ENCODE measurements at places on chromosomes 7 and 10.

DNA sequence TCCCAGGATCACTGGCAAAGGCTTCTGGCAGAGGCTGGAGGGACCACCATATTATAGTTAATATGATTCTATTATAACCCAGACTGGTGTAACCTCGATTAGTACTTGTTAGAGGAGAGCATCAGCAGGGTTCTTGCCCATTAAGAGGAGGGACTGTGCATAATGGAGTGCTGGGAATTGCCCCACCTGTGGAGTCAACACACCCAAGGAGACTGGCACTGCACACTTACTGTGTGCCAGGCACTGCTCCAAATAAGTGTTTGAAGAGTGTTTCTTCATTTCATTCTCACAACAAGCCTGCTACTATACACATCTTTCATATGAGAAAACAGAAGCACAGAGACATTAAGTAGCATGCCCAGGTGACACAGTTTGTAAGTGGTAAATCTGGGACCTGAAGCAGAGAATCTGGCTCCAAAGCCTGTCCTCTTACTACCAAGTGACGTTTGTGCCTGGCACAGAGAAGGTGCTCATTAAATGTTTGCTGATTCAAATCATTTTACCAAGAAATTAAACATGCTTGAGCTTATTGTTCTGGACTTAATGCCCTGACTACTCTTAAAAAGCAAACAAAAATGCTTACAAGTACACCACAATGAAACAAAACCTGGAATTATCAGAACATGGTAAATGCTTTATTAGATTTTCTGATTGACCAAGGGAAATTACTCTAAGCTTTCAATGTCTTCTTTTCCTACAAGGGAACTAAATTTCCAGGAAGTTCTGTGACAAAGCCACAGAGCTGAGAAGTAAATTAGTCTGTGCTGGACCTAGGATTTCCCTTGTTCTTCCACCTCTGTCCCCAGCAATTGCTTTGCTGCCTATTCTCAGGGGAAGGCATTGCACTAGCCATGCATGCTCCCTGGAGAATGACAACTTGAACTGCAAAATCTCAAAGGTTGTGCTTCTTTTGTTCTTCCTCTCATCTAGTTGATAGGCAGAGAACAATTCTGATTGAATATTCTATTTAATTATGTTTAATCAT lies 809 bp downstream of the SLC13A1 start:
- DNase-seq, result no peak

DNA sequence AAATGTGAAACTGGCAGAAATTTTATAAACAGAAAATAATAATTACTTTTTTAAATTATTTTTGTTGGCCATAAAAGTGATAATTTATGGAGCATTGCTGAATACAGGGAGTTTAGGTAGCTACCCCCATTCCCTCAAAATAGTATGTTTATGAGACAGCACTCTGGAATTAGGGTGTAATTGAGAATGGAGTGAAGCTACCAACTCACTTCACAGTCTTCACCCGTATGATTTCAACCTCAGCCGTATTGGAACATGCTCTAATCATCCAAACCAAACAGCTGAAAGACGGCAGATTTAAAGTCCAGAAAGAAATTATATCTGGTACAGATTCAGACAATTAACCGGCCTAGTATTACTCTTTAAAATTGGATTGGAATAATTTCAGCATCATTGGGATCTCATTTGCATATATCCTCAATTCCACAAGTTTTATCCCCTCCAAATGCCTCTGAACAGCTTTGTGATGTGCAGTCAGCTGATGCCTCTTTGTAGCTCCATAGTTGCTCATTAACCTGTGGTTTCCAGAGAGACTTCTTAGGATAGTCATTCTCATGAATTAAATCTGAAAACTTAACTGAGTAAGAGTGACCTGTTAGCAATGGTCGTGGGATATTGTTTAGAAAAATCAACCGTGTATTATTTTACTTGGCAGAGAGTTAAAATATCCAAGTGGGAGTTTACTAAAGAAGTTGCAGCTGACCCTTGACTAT lies 59.1 kb upstream of the GJD4 start:
- no peak for DNase-seq

- no peak for DNase-seq
Observed at GRCh38 chr7:45118889-45119331, 7.4 kb upstream of the TBRG4 start.

- no peak for DNase-seq
Observed at GRCh38 chr10:35017608-35018007, 72.5 kb downstream of the CUL2 start.

DNA sequence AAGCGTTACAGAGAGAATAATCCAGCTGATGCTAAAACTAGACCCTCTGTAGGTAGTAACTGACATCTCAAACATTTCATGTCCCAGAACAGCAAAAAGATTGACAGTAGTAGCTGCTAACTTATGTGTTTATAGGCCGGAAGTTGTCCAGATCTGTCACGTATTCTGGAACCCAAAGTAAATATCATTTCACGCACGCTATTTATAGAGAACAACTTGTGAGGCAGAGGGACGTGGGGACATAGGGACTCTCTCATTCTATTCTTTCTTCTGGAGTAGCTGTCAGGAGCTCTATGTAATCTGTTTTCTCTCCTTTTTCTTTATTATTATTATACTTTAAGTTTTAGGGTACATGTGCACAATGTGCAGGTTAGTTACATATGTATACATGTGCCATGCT lies 22.3 kb downstream of the AGK start:
- DNase-seq, result no peak

DNA sequence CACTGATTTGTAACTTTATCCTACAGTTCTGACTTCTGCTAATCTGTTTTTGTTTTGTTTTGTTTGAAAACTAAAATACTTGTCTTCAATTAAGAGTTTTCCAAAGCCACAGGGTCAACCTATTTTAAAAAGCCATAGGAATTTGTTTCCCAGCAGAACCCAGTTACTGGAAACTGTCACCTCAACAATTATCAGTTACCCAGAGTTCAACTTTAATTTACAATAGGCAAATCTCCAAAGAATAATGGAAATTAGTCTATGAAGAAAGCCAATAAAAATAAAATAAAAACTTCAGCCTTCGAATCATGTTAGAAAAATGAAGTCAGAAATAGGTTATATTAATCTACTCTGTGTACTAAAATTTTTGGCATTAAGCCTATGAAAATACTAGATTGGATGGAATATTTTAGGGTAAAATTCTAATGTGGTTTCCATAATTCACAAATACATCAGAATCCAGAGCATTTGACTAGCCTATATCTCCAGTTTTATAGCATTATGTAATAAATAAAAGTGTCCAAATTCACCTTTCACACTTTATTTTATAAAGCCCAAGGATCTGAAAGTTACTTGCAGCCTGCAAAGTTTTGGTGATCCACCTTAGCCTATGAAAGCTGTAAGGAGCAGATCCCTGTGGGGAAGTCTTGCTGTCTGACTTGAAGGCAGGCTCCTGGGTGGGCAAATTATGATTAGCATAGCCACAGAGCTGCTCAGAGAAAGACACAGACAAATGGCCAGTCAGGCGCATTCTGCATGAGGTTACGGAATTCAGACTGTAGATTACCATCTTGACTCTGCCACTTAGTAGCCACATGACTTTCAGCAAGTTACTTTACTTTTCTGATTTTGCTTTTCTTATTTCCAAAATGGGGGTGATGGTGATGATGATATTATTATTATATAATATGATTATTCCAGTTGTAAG lies 250.0 kb upstream of the HGF start:
- no peak for DNase-seq

- DNase-seq, result no peak
Observed at GRCh38 chr10:96448021-96448457, 65.7 kb downstream of the TLL2 start.

DNA sequence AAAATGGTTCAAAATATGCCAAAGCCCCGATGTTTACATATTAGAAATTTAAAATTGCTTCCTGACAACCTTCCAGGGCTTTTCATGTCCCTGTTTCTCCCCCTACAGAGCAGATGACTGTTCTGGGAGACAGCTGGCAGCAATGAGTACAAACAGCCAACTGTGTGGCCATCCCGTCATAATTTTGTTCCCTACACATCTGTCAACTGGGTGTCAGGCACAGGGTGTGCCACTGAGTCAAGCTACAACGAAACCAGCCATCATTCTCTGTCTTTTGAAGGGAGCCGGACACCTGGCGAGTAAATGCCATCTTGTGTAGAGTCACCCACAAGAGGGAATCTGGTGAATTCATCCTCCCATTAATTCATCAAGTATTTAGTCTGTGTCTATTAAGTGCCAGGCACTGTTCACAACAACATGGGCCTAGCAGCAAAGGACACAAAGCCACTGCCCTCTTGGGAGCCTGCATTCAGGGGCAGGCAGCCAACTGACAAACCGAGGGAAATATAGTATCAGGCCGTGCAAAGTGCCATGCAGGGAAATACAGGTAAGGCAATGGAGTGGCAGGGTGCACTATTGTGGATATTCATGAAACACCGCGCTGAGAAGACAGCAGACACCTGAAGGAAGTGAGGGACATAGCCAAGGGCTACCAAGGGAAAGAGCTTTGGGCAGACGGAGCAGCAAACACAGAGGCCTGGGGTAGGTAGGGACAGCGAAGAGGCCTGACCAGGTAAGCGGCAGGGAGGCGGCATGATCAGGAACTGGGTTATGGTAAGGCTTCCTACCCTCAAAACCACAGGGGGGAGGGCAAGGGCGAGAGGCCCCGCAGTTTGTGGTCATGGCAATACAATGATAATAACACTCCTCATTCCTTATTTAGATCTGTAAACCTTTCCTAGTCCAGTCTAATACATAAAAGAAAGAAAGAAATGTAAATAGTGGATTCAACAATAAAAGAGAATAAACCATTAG lies 213.6 kb downstream of the FAM107B start:
- DNase-seq, result no peak

GRCh38 chr7:116952635-116953371 lies 498 bp upstream of the ST7 start:
- DNase-seq, result no peak

DNA sequence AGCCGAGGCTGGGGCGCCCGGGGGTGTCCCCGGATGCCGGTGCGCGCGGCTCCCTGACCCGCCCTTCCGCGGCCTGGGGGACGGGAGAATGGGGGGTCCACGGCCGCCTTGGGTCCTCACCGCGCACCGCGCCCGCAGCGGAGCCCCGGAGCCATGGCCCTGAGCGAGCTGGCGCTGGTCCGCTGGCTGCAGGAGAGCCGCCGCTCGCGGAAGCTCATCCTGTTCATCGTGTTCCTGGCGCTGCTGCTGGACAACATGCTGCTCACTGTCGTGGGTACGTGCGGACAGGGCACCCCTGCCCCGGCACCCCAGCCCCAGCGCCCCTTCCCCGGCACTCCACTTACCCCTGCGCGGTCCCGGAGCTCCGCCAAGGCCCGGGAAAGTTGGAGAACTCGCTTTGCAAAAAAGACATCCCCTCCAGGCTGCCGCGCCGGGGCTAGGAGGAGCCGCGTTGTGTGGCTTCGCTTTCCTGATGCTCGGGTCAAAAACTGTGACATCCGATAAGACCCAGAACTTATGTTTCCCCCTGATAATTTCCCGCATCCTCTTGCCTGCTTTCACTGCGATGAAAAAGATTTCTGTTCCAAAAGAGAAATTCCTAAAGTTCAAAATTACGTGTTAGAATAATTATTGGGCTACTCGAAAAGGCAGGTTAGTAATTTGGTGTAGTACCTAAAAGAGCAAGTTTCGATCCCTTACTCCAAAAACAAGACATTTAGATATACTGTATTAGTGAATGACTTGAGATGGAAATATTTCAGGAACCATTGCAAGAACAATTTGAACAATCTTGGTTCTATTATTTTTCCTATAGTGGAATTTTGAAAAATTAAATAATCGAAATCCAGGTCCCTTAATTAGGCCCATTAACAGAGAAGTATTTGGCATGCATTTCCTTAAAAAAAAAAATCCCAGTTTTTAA lies 888 bp downstream of the SLC18A2 start:
- no peak for DNase-seq

DNA sequence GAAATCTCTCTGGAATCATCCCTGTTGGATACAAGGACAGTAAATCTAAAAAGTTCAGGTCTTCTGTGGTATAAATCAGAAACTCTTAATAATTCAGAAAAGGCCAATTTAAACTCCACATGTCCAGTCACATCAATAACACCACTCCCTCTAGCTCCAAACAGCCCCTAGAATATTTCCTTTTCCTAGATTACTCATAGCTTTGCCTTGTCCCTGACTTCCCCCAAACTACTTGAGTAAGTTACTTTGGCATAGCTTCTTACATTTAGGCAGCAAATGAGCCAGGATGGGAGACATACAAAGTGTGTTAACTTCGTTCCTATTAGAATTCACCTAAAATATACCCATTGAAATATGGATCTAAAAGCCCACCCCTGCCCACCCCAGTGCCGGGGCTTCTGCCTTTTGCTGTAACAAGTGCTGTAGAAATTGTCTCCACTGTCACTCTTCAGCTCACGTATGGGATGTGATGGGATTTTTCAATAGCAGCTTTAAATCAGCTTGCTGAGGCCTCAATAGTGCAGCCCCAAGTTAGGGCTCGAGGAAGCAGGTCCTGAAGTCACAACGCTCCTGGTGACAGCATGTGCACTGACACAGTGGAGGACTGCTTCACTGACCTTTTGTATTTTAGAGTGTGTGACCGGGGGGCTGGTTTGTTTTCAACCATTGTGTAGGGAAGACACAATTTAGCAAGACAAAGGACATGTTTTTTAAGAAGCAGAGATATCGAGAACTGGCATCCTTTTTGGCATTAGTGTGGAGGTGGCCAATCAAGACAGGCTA lies 218.2 kb upstream of the KMT2E start:
- DNase-seq, result no peak

DNA sequence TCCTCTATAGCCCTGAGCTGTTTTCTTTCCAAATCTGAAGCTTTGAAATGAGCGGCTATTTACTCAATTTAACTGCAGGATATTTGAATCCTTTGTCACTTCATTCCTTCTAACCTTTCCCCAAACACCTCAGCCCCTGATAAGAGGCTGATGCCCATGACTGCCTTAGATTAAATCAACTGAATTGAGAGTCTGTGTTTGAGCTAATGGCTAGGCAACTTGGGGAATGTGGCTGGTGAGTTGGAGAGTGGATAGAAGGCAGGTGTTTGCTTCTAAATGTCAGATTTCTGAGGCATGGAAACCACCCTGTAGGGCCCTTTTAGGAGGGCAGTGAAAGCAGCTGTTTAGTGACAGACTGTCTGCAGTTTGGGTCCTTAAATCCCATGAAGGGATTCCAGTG lies 759.9 kb downstream of the LRMDA start:
- DNase-seq, result no peak

- no peak for DNase-seq
Observed at GRCh38 chr10:129771024-129771423, 193.1 kb downstream of the EBF3 start.

GRCh38 chr7:121456785-121457359 lies 60.8 kb upstream of the FAM3C start:
- no peak for DNase-seq

GRCh38 chr7:55285665-55286064 lies 79.5 kb upstream of the LANCL2 start:
- no peak for DNase-seq

- no peak for DNase-seq
Observed at GRCh38 chr7:80060218-80060806, 74.3 kb upstream of the GNAI1 start.

DNA sequence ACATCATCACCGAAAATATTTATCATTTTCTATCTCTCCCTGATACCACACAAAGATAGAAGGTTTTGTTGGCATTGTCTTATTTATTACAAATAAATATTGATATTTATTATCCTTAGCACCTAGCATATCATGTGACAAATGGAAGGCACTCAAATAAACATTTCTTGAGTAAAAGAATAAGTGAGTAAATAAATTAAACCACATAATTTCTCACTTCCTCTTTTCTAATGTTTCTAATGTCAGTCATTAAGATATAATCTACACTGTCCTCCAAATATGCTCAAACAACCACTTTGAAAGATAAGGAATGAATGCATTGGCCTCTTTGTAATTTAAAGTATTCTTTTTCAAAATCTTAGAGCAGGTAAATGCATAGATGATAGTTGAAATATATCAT lies 1027.8 kb upstream of the LRRTM3 start:
- no peak for DNase-seq

GRCh38 chr7:135283959-135284638 lies 50.5 kb downstream of the STRA8 start:
- no peak for DNase-seq
